CD8-positive, alpha-beta T cell (primary cell): ENCODE measurements at places on chromosomes 7 and 10. TPM values are rescaled to one million over a fixed set of nuclear protein-coding genes. Genes with fewer than 3 reads are reported as not detected.

DNA sequence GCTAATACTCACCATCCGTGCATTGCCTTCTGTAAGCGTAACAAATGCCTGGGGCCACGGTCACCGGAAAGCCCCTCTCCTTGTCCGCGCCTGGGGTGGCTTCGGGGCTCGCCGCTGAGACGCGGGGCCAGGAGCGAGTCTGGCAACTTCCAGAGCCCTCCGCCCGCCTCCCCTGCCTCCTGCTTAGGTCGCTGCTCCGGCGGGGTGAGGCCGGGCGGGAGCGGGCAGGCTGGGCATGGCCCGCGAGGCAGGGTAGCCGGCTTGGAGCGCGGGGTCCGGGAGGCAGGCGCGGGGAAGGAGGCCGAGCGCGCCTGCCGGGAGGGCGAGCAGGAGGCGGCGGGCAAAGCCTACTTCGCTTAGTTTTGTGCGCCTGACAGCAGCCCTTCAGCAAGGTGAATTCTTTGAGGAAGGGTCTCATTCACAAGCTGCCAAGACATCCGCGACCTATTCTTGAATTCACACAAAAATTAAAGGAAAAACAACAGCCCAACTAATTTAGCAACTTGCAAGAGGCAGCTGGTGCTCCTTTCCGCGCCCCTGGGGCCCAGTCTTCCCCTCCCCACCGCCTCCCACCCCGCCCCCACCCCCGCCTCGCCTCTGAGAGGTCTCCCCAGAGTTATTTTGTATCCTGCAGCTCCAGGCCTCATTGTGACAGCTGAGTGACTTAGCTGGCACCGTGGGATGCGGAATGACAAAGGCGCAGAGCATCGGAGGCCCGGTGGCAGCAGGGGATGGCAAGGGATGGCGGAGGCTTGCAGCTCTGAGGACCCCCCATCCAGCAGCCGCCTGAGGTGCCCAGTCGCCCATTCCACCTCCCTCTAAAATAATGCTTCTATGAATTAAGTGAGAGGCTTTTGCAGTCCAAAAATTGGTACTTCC is 12.8 kb upstream of the KAT6B start:
- no peak for DNase-seq

GRCh38 chr7:81298951-81299666 is 380.3 kb upstream of the SEMA3C start:
- DNase-seq, result no peak

DNA sequence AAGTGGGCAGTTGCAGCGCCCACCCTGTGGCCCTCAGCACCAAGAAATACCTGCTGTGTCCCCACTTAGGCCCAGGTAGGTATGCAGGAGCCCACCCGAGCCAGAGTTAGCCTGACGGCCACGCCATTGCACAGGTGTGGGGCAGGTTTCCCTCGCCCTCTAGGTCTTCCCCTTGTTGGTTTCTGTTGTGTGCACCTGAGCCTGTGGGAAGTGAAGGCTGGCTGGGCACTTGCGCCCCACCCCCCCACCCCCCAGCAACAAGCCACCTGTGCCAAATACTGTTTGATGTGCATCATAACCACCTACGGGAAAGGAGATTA is at the start of gene CCDC201:
CCDC201 (minus strand) TSS at position 48 of the 320 bp plus-strand sequence. CDS start 75 bp downstream, outside the sequence.
- no peak for DNase-seq

DNA sequence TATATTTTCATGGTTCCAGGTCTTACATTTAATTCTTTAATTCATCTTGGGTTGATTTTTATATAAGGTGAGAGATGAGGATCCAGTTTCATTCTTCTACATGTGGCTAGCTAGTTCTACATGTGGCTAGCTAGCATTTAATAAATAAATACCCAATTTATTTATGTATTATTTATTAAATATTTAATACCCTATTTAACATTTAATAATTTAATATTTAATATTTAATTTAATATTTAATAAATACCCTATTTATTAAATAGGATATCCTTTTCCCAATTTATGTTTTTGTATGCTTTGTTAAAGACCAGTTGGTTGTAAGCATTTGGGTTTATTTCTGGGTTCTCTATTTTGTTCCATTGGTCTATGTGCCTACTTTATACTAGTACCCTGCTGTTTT is 111.0 kb upstream of the PCLO start:
- DNase-seq, result no peak

GRCh38 chr7:129829737-129830631 is 122.8 kb downstream of the UBE2H start:
- peak; percentile 46 for DNase-seq

DNA sequence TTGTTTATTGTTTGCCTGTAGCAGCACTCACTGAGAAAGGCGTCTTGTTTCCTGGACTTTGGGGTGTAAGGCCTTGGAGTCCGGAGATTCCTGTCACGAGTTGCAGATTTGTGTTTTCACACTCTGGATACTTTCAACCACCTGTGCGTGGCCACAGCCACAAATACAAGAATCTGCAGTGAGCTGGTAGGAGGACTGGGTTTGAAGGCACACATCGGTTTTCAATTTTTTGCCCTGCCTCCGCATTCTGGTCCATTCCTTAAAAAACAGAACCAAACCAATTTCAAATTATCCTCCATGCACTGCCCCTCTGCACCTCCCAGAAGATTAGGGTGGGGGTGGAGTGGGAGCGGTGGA is 619 bp downstream of the EXOC4 start:
- peak; percentile 48 for DNase-seq

Gene CTAGE15
- 0.46 TPM for total RNA-seq

- DNase-seq, result peak; percentile 34
These were observed 43.4 kb downstream of the GLRX3 start for GRCh38 chr10:130179640-130180039.

DNA sequence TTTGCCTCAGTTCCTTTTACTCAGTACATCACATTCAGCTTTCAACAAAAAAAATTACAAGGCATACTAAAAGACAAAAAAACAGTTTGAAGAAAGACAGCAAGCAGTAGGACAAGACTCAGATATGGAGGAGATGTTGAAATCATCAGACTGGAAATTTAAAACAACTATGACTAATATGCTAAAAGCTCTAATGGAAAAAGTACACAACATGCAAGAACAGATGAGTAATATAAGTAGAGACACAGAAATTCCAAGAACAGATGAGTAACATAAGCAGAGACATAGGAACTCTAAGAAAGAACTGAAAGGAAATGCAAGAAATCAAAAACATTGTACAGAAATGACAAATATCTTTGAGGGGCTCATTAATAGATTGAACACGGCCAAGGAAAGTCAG is 402.6 kb downstream of the NEBL start:
- DNase-seq, result no peak

Gene ELOVL3
- not detected for total RNA-seq

- DNase-seq, result no peak
These were observed 143.8 kb downstream of the ZNF248 start for GRCh38 chr10:37713642-37714041.

Gene SYT15B
- total RNA-seq, result 0.08 TPM

GRCh38 chr7:96122746-96123145 is 199.2 kb downstream of the SLC25A13 start:
- DNase-seq, result no peak

- DNase-seq, result no peak
These were observed 188.8 kb downstream of the CALN1 start for GRCh38 chr7:72223351-72223750.

DNA sequence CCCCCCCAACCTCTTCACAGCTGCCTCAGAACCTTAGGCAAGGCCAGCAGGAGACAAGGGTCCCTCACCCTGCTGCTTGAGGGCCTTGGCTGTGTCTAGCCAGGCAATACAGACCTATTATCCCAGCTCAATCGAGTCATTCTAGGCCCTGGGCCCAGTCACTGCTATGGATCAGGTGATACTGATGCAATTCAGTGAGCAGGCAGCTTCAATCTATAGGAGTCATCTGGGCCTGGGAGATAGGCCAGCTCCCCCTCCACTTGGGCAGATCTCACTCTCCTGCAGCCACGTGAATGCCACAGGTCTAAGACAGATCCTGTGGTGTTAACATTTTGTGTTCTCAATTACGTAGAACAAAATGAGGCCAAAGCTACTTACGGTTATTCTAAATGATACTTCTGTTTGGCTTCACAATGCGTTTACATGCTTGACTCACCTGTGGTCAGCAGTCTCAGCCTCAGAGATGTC is 68.0 kb upstream of the LRRC4 start:
- no peak for DNase-seq

GRCh38 chr7:155352076-155352752 is 54.5 kb downstream of the INSIG1 start:
- DNase-seq, result no peak

DNA sequence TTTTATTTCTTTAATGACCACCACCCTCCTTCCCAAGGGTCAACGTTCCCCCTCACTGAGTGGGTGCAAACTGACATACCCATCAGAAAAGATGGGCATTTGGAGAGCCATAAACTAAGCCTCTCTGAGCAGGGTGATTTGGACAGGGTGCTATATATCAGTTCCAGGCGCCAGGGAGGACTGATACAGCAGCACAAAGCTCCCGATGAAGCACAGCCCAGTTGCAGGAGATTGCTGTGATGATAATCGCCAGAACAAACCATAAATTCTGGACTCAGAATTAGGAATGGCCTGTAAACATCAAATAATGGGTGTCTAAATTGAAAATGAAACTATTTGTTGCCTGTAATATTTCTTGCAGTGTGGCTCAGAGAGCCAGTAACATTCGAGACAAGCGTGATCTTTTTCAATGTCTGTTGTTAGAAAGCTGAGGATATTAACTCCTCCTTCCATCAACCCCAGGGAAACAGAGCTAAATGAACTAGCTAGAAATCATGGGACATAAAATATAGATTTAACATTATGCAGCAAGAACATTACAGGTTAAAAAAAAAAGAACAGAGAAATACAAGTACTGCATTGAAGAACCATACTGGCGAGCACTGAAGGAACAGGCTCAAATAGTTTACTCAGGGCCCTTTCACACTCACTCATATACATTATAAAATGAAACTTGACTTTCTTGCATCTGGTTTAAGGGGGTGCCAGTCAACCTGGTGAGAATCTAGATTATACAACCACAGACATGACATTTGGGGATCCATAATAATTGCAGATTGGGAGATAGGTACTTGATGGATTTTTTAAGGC is 137.5 kb upstream of the LRRTM3 start:
- no peak for DNase-seq

Gene MASTL
- 33.4 TPM for total RNA-seq

GRCh38 chr10:88980247-88980646 is 10.4 kb upstream of the FAS start:
- DNase-seq, result no peak

DNA sequence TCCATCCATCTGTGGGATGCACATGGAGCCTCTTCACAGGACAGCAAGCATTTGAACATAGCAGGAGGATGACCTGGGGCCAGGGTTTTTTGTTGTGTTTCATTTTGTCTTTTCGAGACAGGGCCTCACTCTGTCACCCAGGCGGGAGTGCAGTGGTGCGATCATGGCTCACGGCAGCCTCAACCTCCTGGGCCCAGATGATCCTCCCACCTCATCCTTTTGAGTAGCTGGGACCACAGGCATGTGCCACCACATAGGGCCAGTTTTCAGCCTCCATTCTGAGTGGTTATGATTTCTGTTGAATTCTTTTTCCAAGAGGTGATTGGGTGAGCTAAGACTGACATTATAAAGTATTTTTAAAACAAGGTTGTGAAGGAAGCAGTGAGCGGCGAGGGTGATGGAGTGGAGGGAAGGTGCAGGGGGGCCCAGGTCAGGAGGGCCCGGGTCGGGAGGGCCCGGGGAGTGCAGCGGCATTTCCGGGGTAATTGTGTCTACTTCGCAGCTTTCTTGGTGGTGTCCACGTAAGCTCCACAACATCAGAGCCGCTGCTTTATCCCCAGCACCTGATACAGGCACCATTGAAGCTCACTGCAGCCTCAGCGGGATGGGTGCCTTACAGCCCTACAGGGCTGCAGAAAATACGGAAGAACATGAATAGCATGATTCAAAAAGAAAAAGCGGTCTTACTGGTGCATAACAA is 12.0 kb upstream of the LARP4B start:
- DNase-seq, result no peak

Gene LDB3
- not detected for total RNA-seq

Gene KIF11
- 0.38 TPM for total RNA-seq

Gene PRLHR
- not detected for total RNA-seq

- no peak for DNase-seq
These were observed 146.8 kb downstream of the ADCY1 start for GRCh38 chr7:45720989-45721388.

Gene ZP3
- 9.8 TPM for total RNA-seq

Gene CPXM2
- total RNA-seq, result not detected

Gene TIAL1
- 172 TPM for total RNA-seq

Gene PCGF6
- 1.7 TPM for total RNA-seq

DNA sequence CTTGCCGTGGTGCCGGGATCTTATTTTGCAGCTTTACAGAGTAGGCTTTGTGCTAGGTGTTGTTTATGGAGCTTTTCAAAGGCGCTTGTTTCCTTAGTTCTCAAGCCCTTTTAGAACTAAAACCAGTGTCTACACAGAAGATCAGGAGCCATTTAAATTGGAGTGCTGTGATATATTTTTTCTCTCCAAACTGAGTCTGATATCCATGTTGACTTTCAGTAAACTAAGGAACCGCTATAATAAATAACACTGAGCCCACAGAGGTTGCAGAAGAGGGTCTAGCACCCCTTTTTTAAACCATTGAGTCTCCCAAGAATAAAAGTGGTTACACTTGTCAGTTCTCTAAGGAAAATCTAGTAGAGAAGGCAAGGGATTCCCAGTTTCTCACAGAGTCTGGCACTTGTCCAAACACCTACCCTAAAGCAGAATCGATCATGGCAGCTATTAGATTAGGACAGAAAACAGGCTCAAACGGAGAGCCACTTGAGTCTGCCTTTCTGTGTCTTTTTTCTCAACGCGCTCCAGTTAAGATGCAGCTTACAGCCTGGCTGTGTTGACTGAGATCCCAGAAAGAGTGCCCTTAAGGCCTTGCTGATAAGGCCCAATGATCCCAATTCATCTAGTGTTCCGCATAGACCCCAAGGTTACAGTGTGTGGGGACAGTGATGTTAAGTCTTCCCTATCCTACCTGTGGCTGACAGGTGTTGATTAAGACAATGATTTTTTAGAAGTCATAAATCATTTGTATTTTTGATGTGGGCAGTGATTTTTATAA is 804 bp downstream of the TMEM106B start:
- no peak for DNase-seq

Gene DDIT4
- total RNA-seq, result 351 TPM

GRCh38 chr10:132151286-132151950 is 35.3 kb upstream of the DPYSL4 start:
- no peak for DNase-seq

DNA sequence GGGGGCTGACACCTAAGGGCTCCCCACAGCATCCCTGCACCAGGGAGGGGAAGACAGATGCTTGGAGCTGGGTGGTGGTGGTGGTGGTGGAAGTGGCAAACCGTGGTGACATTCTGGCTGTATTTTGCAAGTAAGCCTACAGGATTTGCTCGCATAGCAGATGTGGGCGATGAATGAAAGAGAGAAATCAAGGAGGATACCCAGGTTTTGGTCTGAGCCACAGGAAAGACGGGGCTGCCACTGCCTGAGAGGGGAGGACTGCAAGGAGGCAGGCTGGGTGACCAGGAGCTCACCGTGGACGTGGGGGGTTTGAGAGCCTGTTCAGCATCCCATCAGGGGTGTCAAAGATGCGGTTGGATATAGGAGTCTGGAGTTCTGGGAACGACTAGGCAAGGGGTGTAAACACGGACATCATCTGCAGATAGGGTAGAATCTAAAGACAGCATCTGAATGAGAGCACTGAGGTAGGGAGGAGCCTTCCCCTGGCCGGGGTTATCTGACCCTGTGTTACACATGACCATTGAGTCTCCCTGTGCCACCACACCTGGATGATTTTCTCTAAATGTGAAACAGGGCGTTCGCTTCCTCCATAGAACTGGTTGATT is 49.7 kb downstream of the TSPAN15 start:
- no peak for DNase-seq
